Mesothelial cell of epicardium (in vitro differentiated cells): ENCODE measurements at places on chromosomes 4 and X. TPM values are rescaled to one million over a fixed set of nuclear protein-coding genes. Genes with fewer than 3 reads are reported as not detected.

DNA sequence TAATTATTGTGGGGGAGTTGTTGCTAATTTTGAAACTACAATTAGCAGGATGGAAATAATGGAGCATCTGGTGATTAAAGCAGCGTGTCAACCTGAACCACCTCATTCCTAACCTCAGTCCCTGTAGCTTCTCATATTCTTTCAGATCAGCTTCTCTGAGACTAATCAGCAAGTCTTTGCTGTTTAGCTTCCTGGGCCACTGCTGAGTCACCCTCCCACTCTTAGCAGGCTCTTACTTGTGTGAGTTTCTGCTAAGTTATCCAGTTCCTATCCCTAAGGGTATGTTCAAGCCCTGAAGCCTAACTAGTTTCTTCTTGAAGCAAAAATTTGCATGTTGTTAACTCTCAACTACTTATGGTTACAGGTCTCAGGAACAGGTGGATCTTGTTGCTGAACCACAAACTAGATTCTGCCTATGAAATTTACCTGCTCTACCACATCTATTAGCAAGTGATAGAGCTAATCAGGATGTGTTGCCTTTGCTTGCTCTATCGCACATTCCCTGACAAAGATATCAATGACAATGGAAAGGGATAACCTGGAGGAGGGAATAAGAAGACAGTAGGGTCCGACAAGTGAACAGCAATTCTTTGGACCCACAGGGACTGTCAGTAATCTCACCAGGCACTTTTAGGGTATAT is 134.2 kb downstream of the EIF4E start:
- no peaks in the 10 kb centered on the region for H3K36me3 ChIP-seq
- no peaks in the 10 kb centered on the region for H3K27me3 ChIP-seq
- no peak overlapping the region for H3K4me3 ChIP-seq
- no peak overlapping the region for H3K27ac ChIP-seq

GRCh38 chr4:3305610-3306371 is 13.0 kb downstream of the RGS12 start:
- no peaks in the 10 kb centered on the region for H3K36me3 ChIP-seq
- DNase-seq = peak; percentile 29
- peak overlapping the region; percentile 53 for H3K27ac ChIP-seq
- no peak overlapping the region for H3K4me3 ChIP-seq

SSX1 gene
- total RNA-seq = not detected in 3 replicates

- H3K4me3 ChIP-seq = no peak overlapping the region
- no peak overlapping the region for H3K27ac ChIP-seq
- DNase-seq = no peak
- H3K4me1 ChIP-seq = peaks cover 2% of the 10 kb centered on the region
- H3K27me3 ChIP-seq = no peaks in the 10 kb centered on the region
Observed at GRCh38 chr4:28350485-28350884, 1489.8 kb downstream of the STIM2 start.

DNA sequence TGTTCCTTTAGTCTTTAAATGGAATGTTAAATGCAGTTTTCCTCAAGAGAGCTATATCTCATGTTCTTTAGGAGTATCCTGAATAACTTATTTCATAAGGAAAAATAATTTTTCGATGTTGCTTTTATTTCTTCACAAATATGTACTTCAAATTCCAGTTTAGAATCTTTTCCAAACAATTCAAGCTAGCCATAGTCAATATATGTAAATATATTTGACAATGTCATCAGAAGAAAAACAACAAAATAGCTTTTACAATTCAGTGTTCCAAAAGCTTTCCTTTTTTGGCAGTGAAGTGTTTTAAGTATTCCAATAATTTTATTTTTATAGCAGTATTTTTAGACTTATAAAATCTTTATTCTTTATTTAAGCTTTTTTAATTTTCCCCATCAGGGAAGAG is 1532.0 kb downstream of the PCDH18 start:
- H3K27ac ChIP-seq = no peak overlapping the region
- H3K4me3 ChIP-seq = no peak overlapping the region
- H3K36me3 ChIP-seq = no peaks in the 10 kb centered on the region

DNA sequence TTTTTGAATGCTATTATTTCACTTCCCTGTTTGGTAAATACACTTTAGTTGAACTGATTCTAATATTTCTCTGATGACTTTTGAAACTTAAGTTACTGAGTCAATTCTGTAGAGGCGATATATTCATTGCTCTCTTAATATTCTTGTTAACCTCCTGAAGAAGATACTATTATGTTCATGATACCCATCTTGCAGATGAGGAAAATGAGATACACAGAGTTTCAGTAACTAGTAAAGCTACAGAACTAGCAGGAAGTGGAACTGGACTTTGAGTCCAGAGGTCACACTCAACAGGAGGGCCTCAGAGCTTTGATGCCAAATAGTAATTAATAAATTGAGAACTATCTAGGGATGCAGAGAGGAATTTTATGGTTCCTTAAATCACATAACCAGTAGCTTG is 70.0 kb downstream of the PCDH7 start:
- H3K4me3 ChIP-seq = no peak overlapping the region
- peak overlapping the region; percentile 91 for H3K27ac ChIP-seq
- no peaks in the 10 kb centered on the region for H3K36me3 ChIP-seq
- DNase-seq = no peak
- peaks cover 78% of the 10 kb centered on the region for H3K4me1 ChIP-seq

- H3K4me1 ChIP-seq = no peaks in the 10 kb centered on the region
- no peaks in the 10 kb centered on the region for H3K36me3 ChIP-seq
- no peak for DNase-seq
- no peaks in the 10 kb centered on the region for H3K27me3 ChIP-seq
- H3K4me3 ChIP-seq = no peak overlapping the region
Observed at GRCh38 chrX:122187069-122187713, 996.9 kb upstream of the GRIA3 start.

DNA sequence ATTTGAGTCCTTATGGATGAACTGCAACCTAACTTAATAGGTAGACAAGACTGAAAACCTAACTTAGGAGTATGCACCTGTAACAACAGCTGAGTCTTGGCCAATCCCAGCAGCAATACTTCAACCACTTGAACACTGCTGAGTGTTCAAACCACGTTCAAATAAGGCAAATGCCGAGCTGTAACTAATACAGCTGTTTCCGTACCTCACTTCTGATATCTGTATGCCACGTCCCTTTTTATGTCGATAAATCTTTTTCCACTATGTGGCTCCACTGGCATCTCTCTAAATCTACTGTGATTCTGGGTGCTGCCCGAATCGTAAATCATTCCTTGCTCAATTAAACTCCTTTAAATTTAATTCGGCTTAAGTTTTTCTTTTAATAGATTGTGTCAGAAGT is 459.7 kb downstream of the INPP4B start:
- no peaks in the 10 kb centered on the region for H3K27me3 ChIP-seq
- H3K36me3 ChIP-seq = peaks cover 11% of the 10 kb centered on the region
- no peak for DNase-seq

LIMCH1 gene
- 65.1 to 66.8 TPM (median 65.2 TPM) in 3 replicates for total RNA-seq

GPR50 gene
- 0.25 to 0.65 TPM (median 0.64 TPM) in 3 replicates for total RNA-seq

DNA sequence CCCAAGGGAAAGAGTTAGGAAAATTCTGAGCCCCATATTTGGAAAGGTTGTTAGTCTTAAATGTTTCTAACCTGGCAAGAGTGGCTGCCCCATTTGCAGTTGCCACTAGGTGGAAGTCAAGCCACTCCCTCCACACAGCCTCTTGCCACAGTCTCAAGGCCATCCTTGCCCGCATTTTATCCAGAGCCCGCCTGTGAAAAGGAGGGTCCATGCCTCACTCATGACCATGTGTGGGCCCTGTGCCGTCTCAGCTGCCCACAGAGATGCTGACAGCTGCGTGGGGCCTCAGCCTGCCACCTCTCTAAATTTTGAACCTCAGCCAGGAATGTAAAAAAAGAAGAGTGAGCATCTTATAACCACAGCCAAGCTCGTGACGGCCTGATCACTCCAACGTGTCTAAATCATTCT is 201.5 kb upstream of the FAM241A start:
- peaks cover 2% of the 10 kb centered on the region for H3K27me3 ChIP-seq
- no peak overlapping the region for H3K4me3 ChIP-seq
- no peaks in the 10 kb centered on the region for H3K36me3 ChIP-seq
- DNase-seq = no peak
- peaks cover 8% of the 10 kb centered on the region for H3K4me1 ChIP-seq
- no peak overlapping the region for H3K27ac ChIP-seq

GRID2 gene
- total RNA-seq = 3.1 to 3.6 TPM (median 3.2 TPM) in 3 replicates

DNA sequence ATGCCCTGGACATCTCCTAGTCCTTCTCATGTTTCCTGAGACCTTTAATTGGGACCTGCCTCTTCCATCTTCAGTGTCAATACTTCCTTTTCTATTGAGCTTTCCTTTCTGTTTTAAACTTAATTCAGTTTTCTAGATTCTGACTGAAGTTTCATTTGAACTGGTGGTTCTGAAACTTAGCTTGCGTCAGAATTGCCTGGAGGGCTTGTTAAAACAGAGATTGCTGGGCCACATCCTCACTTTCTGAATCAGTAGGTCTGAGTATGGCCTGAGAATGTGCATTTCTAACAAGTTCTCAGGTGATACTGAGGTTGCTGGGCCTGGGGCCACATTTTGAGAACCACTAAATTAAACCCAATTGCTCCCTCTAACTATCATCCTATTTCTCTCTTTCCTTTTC is 152.1 kb upstream of the DGKK start:
- H3K4me1 ChIP-seq = peaks cover 2% of the 10 kb centered on the region
- H3K4me3 ChIP-seq = no peak overlapping the region
- H3K27me3 ChIP-seq = no peaks in the 10 kb centered on the region
- no peak overlapping the region for H3K27ac ChIP-seq

- no peak for DNase-seq
- peaks cover 7% of the 10 kb centered on the region for H3K36me3 ChIP-seq
- H3K4me3 ChIP-seq = no peak overlapping the region
- H3K4me1 ChIP-seq = peaks cover 47% of the 10 kb centered on the region
Observed at GRCh38 chr4:41611124-41611838, 73.3 kb downstream of the LIMCH1 start.

DNA sequence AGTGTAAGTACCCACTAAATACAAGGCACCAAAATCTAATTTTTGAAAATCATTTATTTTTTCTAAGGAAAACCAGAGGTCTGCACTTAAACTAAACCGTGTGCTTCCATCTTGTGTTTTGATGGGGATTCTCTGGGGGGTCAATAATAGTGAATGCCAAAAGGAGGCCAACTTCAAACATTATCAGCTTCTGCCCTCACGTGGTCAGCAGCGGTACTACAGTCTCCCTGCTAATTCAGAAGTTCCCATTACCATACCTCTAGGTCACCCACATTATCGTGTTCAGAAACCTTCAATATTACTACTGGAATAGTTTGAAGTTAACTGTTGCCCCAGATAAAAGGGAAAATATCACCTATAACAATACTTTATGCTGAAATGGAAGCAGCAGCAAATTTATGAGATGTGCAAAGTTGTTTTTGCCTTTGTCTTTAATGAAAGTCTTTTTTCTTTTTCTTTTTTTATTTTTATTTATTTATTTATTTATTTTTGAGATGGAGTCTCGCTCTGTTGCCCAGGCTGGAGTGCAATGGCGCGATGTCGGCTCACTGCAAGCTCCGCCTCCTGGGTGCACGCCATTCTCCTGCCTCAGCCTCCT is 17.3 kb downstream of the CTPS2 start:
- no peaks in the 10 kb centered on the region for H3K4me1 ChIP-seq
- H3K27ac ChIP-seq = no peak overlapping the region
- H3K27me3 ChIP-seq = no peaks in the 10 kb centered on the region
- H3K4me3 ChIP-seq = no peak overlapping the region
- peaks cover 56% of the 10 kb centered on the region for H3K36me3 ChIP-seq
- no peak for DNase-seq

MAGEB1 gene
- not detected in 3 replicates for total RNA-seq

KIAA1210 gene
- 0.50 to 0.82 TPM (median 0.56 TPM) in 3 replicates for total RNA-seq

SPANXN4 gene
- not detected in 3 replicates for total RNA-seq

CLCN5 gene
- 52.0 to 54.7 TPM (median 53.0 TPM) in 3 replicates for total RNA-seq

- H3K4me1 ChIP-seq = peaks cover 8% of the 10 kb centered on the region
- no peaks in the 10 kb centered on the region for H3K36me3 ChIP-seq
- no peak overlapping the region for H3K27ac ChIP-seq
- no peak overlapping the region for H3K4me3 ChIP-seq
- DNase-seq = no peak
Observed at GRCh38 chr4:144902614-144903013, 195.4 kb downstream of the ANAPC10 start.

GRCh38 chrX:111661241-111661640 is 19.7 kb upstream of the ALG13 start:
- no peaks in the 10 kb centered on the region for H3K27me3 ChIP-seq
- H3K4me1 ChIP-seq = no peaks in the 10 kb centered on the region
- H3K4me3 ChIP-seq = no peak overlapping the region
- H3K36me3 ChIP-seq = no peaks in the 10 kb centered on the region

PRKG2 gene
- total RNA-seq = 0.83 to 1.6 TPM (median 0.90 TPM) in 3 replicates

NEUROG2 gene
- not detected in 3 replicates for total RNA-seq

MGAT4D gene
- total RNA-seq = not detected in 3 replicates

FAM50A gene
- total RNA-seq = 52.5 to 57.6 TPM (median 54.1 TPM) in 3 replicates

GRCh38 chr4:41285202-41285863 is 28.6 kb downstream of the UCHL1 start:
- H3K4me1 ChIP-seq = peaks cover 23% of the 10 kb centered on the region
- H3K4me3 ChIP-seq = no peak overlapping the region
- no peak for DNase-seq
- H3K27me3 ChIP-seq = no peaks in the 10 kb centered on the region
- H3K36me3 ChIP-seq = peaks cover 3% of the 10 kb centered on the region
- no peak overlapping the region for H3K27ac ChIP-seq

- no peak overlapping the region for H3K27ac ChIP-seq
- no peaks in the 10 kb centered on the region for H3K36me3 ChIP-seq
- H3K27me3 ChIP-seq = no peaks in the 10 kb centered on the region
- peaks cover 1% of the 10 kb centered on the region for H3K4me1 ChIP-seq
- no peak for DNase-seq
Observed at GRCh38 chr4:88333741-88334405, 44.8 kb upstream of the HERC6 start.

- H3K4me3 ChIP-seq = no peak overlapping the region
- peaks cover 53% of the 10 kb centered on the region for H3K36me3 ChIP-seq
- no peaks in the 10 kb centered on the region for H3K27me3 ChIP-seq
- no peaks in the 10 kb centered on the region for H3K4me1 ChIP-seq
- H3K27ac ChIP-seq = no peak overlapping the region
- DNase-seq = no peak
Observed at GRCh38 chrX:47973235-47973634, 30.6 kb downstream of the ZNF182 start.

GRCh38 chrX:54178100-54178940 is 4.7 kb downstream of the FAM120C start:
- no peak for DNase-seq
- peak overlapping the region; percentile 56 for H3K27ac ChIP-seq
- peaks cover 11% of the 10 kb centered on the region for H3K36me3 ChIP-seq
- H3K27me3 ChIP-seq = no peaks in the 10 kb centered on the region
- no peak overlapping the region for H3K4me3 ChIP-seq
